C1 segment of cervical spinal cord (tissue), 14 donors: ENCODE measurements at places on chromosomes 1 and 21.

DNA sequence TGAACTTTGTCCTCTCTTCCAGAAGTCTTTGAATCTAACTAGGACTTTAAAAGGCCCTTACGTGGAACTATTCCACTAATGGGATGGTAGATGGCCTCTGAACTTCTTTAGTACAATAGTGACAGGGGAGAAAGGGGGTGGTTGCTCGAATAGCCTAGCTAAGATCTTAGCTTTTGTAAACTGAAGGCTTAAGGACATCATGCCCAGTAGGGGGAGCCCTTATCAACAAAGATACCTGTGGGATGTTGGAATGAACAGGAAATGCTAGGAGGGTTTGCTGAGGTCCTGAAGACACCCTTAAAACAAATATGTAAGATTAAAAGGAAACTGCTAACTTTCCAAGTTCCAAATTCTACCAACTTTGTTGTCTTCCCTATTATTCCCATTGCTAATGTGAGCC is 33.2 kb downstream of the NHLH2 start:
- peak; percentile 30 for DNase-seq

- DNase-seq, result no peak
Measured at GRCh38 chr1:245059806-245060424, 94.9 kb upstream of the KIF26B start.

DNA sequence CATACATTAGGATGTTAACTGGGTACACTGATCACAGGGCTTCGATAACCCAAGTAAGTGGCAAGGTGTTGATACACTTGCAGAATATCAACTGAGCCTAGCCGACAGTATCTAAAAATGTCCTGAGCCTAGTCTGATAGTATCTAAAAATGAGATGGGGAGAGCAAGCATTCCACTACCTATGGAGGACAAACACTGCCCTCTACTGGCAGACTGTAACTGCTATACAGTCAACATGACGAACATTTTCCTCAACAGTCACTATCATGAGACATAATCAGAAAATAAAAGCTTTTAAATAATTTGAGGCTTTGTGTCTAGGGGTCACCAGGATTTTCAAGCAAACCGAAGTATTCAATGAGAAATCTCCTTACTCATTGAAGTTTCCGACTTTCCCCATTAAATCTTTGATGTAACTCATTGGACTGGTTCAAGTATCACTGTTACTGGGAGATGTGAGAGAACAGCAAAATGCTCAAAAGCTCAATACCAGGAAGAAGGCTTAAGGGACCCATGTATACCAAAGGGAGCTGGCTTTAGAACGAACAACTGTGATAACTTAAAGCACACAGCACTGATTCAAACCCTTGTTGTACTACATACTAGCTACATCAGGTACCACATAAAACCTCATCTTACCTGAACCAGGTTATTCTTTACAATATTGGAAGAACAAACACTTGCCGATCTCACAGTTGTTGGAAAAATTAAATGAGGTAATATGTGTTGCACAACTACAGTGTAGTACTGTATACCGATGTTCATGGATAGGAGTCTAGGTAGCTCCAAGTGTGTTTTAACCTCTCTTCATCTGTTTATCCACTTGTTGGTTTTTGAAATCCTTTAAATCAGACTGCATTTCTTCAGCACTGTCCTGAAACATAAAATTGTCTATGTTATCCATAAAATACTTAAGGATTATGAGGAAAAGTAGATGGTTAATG is 31.1 kb upstream of the SLC45A3 start:
- DNase-seq, result no peak

DNA sequence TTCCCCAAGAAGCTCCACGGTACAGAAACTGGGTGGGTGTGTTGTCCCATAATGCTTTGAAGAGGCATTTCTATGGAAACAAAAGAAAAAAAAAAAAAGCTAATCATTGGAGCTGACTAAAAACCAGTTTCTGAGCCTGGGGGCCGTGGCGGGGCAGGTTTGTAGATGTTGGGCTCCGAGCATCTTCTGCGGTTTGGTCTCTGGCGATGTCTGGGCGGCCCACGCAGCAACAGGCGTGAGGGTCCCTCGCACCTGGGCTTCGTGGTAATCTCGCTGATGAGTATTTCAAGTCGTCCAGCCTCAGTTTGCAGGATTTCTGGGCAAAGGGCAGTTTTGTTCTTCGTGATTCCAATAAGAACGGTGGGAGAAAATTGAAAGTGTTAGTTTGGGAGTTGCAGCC is 6.8 kb downstream of the TP73 start:
- DNase-seq, result no peak

- peak; percentile 75 for DNase-seq
Measured at GRCh38 chr1:228989992-228990827, 254.9 kb downstream of the RHOU start.
